ENCODE measurements at places on chromosomes 5 and 9. TPM values are rescaled to one million over a fixed set of nuclear protein-coding genes. Genes with fewer than 3 reads are reported as not detected.

Gene ACTBL2
- total RNA-seq, result 0.11 TPM

Gene PCDHGB7
- total RNA-seq, result 14.8 TPM

Gene TRPM6
- not detected for total RNA-seq

Gene PCA3
- not detected for total RNA-seq

Gene PRDM12
- not detected for total RNA-seq
